ENCODE measurements at places on chromosomes 7 and 10.

GRCh38 chr10:110615057-110615747 is 28.9 kb upstream of the RBM20 start:
- no peak for DNase-seq

- DNase-seq: no peak
Observed at GRCh38 chr10:42939685-42940366, 137.0 kb upstream of the RET start.

GRCh38 chr7:152369518-152369917 is 66.3 kb downstream of the KMT2C start:
- no peak for DNase-seq

DNA sequence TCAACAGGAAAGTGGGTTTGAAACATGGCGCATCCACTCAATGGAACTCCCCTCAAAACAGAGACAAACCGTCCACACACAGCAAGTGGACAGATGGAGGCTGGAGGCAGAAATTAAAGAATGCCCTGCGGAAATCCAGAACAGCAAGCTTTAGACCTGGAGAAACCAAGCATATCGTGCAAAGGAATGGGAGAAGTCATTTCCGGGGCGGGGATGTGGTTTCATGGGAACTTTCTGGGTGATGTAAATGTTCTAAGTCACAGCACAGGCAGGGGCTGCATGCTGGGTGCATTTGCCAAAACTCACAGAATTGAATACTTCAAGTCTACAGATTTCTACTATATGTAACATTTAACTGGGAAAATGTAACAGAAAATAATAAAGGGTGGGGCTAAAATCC is 213.0 kb downstream of the PTPRN2 start:
- no peak for DNase-seq

- DNase-seq: no peak
Observed at GRCh38 chr7:95056107-95056739, 148.8 kb downstream of the PPP1R9A start.

- DNase-seq: no peak
Observed at GRCh38 chr10:99391346-99391745, 39.1 kb downstream of the GOT1 start.
